ENCODE measurements at places on chromosomes 16 and 17.
A peak's percentile ranks its signal among the peaks of the same experiment; 100 is the strongest.

GRCh38 chr16:70520612-70521297, 2.6 kb downstream of the COG4 start:
- no peak for DNase-seq

DNA sequence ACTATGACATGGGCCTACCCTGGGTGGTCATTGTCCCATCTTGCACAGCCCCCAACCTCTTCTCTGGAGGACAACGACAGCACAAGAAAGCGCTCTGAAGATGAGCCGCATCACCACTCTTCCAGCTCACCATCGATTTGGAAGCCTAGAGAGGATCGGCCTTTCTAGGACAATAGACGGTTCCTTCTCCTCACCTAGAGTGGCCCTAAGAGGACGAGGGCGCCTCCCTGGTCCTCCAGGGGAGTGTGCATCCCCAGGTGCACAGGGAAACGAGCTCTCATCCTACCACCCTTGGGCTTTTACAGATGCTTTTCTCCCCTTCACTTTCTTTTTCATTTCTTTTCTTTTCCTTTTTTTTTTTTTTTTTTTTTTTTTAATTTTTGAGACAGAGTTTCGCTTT, 20.3 kb upstream of the SLC52A1 start:
- no peak for DNase-seq

DNA sequence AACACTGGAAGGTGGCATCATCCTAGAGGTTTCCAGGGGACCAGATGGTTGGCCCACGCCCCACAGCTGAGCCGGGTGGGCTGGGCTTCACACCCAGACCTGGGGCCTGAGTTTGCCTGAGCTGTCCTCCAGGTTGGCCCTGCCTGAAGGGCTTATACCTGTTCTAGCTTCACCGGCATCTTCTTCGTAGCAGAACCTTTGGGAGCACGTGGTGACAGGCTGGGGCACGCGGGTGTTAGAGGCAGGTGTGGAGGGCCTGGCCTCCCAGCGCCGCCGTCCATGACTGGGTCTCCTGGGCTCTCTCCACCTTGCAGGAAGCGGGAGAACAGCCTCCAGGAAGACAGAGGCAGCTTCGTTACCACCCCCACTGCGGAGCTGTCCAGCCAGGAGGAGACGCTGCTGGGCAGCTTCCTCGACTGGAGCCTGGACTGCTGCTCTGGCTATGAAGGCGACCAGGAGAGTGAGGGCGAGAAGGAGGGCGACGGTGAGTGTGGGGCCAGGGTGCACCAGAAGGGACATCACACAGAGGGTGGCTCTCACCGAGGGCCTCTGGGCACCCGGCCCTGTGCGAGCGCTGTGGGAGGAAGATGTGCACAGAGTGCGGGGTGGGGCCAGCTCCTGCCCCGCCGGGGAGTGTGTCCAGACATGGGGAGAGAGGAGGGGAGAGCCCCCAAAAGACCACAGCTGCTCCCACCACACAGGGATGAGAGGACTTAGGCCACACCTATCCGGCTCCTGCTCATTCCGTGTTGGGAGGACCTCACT, 4.6 kb upstream of the TEDC2 start:
- DNase-seq, result no peak

DNA sequence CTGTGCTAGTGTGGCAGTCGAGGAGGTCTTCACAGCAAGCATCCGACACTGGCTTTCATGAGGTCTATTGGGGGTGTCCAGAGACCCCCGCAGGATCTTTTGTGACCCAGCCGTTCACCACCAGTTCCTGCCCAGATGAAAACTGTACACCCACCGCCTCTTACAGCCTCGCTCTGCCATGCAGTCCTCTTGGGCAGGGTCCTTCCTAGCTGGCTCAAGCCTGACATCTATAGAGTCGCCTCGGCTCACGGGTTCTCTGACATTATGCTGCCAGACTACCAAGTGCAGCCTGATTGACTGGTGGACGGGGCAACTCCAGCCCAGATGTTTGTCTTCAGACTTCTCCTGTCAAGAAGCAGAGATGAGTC, 14.6 kb upstream of the CLEC10A start:
- DNase-seq, result no peak

DNA sequence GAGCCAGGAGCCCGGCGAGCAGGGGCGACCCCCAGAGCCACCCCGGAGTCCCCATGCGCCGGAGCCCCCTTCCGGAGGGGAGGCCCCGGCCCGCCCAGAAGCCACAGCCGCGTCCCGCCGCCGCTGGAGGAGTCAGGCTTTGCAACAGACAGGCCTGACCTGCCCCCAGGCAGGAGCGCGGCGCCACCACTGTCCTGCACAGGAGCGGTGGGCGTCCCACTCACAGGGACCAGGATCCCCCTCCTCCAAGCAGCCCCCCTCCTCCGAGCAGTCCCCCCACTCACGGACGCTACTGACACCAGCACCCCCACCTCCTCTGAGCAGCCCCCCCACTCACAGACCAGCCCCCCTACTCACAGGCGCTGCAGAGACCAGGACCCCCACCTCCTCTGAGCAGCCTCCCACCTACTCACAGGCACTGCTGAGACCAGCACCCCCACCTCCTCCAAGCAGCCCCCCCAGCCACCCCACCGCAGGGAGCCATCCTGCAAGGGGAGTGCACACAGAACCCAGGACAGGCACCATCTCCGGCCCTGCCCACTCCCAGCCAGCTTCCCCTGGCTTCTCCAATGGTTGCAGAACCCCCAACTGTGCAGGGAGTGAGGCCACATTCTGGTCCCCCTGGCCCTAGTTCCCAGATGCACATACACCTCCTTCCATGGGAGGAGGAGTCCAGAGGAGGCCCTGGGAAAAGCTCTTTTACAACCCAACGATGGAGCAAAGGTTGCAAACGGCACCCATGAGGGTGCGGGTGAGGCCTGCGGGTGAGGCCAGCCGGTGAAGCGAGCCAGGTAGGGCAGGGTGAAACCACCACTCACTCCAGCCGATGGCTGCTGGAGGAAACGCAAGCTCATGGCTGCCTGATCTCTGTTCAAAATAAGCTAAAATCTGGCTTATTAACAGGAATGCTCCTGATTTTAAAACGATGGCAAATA, 69.9 kb downstream of the ABR start:
- no peak for DNase-seq

DNA sequence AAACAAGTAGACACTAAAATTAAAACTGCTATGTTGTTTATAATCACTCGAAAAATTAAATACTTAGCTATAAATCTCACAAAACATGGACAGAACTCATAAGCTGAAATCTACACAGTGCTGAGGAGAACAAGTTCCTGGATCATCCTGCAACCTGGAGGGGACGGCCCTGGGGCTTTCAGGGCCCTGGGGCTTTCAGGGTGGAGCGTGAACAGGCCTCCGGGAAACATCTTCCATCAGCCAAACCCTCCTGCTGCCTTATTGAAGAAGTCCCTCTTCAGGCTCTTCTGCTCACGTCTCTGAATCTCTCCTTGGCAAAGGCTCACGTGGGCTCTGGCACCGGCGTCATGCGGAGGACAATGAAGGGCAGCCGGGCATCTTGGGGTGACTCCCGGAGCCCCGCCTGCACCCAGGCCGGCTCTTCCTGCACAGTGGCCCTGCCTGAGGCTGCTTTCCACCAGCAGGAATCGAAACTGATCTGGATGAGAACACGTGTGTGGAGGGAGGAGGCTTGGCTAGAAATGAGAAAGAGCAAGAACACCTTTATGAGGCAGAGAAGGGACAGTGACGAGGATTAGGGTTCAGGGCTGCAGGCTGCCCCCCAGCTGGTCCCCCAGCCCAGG, 127.3 kb downstream of the CDRT15L2 start:
- DNase-seq, result no peak

DNA sequence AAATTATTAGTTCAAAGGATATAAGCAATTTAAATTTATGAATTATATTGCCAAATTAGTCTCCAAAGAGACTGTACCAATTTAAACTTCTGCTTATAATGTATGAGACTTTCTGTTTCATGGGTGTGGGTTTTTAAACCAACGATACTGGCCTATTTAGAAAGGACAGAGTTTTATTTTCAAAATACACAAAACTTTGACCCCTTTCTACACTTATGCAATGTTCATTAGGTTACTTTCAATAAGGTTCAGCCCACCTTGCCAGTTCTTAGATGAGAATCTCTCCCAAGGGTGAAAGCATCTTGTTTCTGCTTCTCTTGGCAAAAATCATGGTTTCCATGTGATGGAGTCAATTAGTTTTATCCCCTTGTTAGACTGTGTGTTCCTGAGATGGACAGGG, 84.7 kb downstream of the MYO1D start:
- DNase-seq, result no peak

GRCh38 chr17:33962857-33963655, 292.0 kb upstream of the CCL2 start:
- no peak for DNase-seq

DNA sequence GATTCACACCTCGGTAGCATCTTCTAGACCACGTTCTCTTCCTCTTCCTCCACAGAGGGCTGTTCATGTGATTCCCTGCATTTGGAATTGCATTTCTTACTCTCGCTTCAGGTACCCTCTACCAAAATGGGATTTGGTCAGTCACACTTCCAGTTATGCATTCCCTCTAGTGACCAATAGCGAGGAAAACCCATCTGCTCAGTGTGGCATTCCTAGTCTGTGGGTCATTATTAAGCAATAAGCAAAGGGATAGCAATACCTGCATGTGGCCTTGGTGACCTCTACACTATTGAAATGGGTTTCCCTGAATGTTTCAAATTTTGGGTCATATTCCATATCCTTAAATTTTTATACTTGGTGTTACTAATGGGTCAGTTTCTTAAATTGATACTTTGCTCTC, 401 bp upstream of the KRTAP4-5 start:
- DNase-seq, result no peak

DNA sequence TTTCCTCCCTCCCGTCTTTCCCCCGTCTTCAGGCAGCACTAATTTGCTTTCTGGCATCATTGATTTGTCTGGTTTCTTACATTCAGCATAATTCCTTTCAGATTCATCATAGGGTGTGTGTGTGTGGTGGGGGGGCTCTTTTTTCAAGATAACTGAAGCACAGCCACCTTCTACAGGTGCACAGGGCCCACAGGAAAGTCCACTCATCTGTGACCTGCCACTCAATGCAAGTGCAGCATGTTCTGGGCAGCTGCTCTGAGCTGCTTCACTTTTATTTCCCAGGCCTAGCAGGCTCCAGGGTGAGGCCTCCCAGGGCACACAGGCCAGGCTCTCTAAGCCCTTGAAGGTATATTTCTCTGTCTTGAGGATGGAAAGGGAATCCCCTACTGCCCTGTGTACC, 35.2 kb upstream of the MYH10 start:
- no peak for DNase-seq

DNA sequence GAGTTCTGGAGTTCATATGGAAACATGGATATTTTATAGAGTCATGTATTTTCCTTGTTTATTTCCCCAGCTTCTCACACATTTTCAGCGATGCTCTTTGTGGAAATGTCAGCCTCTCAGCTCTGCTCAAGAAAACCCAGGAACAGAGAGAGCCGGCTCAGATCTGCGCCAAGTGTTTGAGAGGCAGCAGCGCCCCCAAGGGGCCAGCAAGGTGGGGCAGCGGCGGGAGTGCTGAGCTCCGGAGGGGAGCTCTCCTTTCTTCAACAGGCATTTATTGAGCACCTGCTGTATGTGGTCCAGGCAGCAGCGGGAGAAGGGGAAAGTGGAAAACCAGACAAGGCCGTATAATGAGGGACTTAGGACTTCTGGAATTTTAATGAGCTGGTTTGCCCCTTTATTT, 421.1 kb upstream of the C16orf82 start:
- peak; percentile 42 for DNase-seq

- DNase-seq, result no peak
Observed at GRCh38 chr17:76027159-76027839, at the start of gene EVPL. Gene EVPL, minus strand, starts transcription at chr17:76027306. Its CDS starts 108 bp downstream, at chr17:76027198.

DNA sequence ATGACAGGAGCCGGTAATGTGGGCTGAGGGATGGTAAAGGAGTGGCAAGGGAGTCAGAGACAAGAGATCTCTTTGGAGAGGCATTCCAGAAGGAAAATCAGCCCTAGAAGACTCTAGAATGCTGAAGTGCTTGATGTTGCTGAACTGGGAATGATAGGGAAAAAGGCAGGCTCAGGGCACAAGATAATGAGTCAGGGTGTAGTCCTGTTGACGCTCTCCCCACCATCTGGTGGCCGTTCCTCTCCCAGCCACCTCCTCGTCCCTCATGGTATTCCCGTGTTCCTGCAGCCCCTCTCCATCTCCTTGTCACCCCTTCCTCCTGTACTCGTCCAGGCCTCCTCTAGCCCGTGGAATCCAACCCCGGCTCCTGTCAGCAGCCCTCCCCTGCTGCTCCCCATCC, 11.1 kb upstream of the ALDOA start:
- DNase-seq, result no peak

DNA sequence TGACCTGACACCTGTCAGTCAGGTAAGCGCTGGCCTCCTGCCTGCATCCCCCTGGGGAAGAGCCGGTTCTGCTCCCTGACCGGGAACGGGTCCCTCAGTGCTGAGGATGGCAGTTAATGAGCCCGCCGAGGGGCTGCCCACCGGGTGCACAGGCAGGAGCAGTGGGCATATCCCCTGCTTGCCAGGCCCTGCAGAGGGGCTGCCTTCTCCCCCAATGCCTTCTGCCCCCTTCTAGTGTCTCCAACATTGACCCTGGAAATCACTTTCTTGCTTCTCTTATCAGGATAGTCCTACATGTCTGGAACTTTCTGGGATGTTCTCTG, 388.5 kb downstream of the SEC14L1 start:
- DNase-seq, result no peak

- DNase-seq, result peak; percentile 11
Observed at GRCh38 chr17:66426397-66427033, 124.1 kb downstream of the PRKCA start.

DNA sequence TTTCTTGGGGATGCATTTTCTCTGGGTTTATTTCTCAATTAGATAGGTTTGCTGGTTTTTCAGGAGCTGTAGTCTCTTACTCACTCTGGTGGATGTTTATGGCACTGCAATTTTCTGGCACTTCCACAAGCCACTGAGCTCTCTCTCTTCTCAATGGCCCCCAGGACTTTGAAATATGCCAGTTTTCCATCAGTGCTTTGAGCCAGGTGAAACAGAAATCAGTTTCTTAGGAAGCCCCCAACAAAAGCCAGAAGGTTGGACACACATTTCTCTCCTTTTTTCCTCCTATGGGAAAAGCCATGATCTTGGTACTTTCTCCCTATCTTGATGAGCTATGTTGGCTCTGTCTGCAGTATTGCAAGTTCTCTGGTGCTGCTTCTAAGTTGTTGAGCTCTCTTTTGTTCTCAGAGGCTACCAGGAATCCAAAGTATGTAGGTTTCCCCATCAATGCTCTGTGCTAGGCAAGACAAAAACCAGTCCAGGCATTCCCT, 90.7 kb upstream of the SMIM36 start:
- DNase-seq, result no peak

- no peak for DNase-seq
Observed at GRCh38 chr16:48788475-48788874, 178.5 kb upstream of the N4BP1 start.
